ENCODE measurements at places on chromosomes 3 and 15.

DNA sequence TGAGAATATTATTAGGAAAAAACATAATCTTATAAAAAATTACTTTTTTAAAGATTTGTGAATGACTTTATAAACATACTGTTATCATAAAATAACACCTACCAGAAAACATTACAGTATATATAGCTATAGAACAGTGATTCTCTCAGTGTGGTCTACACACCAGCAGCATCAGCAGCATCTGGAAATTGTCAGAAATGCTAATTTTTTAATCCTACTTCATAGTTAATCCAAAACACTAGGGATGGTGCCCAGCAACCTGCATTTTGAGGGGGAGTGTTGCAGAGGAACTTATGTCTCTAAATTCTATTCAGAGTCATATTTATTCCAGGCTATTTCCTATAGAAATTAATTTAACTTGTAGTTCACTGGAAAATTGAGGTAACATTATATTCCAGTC is 1107.8 kb downstream of the IGSF11 start:
- no peak for DNase-seq

- DNase-seq, result no peak
These were observed 19.6 kb upstream of the SRP14 start for GRCh38 chr15:40058476-40059140.

DNA sequence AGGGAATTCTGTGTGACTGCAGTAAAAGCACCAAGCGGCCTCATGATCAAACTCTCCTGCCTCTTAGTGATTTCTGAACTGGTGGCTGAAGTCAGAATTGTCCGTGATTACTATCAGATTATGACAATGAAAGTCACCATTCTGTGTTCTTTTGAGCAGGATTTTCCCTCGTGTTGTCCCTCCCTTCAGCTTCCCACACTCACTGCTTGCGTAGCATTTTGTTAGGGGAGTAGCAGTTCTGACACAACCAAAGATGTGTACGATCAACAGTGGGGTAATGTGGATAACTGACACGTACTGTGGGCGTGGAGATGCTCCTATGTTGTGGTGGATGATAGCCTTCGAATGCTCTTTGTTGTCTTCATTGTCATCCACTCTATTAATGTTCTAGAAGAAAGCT is 67.8 kb upstream of the ICE2 start:
- no peak for DNase-seq

DNA sequence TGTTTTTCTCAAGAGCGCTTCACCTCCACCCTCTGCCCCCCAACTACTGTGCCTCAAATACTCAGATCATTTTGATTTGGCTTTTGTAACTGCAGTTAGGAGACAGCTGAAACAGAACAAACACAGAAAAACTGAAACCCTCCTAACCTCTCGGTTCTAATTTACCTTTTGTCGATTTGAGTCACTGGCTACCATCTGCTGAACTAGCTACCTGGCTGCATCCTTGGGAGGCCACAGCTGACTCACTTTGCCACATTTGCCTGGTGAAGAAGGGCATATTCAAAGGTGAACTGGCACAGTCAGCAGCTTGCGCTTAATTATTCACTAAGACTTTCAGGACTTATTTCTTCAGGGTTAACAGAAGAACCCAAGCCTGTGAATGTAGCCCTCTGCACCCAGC is 117.7 kb downstream of the FOXB1 start:
- no peak for DNase-seq

All from NCI-H2171 (cell line).